ENCODE measurements at places on chromosomes 6 and 20. TPM values are rescaled to one million over a fixed set of nuclear protein-coding genes. Genes with fewer than 3 reads are reported as not detected.

RNGTT gene
- 13.8 TPM for polyA plus RNA-seq

ARMC2 gene
- 14.4 TPM for polyA plus RNA-seq

CST5 gene
- polyA plus RNA-seq, result 0.84 TPM

AIG1 gene
- polyA plus RNA-seq, result 96.3 TPM

METTL24 gene
- 11.9 TPM for polyA plus RNA-seq

RFX6 gene
- polyA plus RNA-seq, result not detected

EPHA7 gene
- polyA plus RNA-seq, result 51.7 TPM

IL20RA gene
- polyA plus RNA-seq, result 1.1 TPM

PKHD1 gene
- 18.3 TPM for polyA plus RNA-seq

DNA sequence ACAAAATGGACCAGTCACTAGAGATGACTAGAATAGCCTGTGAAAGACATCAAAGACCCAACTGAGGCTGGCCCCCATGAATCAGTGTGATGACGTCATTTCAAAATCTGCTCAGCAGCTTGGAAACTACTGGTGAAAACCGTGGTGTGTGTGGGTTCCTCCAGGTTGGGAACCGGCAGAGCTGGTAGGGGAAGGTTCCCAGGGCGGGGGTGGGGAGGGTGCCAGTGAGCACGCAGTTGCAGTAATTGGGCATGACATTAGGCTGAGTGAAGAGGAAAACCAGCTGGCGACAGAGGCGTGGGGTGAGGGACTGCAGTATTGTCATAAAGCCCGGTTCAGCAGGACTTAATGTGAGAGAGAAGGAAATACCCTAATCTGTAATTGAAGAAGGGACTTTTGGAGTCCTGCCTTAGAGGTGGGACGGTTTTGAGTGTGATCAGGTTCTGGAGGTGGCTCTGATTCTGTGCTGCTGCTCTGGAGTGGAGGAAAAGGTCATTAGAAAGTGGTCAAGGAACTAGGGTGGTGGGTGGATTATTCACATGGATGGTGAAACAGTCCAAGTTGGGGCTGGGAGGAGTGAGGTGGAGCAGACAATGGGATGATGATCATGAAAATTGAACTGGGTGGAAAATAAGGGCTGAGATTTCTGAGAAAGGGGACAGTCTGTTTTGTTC lies 52.0 kb upstream of the MTHFD1L start:
- DNase-seq, result peak; percentile 42

DNA sequence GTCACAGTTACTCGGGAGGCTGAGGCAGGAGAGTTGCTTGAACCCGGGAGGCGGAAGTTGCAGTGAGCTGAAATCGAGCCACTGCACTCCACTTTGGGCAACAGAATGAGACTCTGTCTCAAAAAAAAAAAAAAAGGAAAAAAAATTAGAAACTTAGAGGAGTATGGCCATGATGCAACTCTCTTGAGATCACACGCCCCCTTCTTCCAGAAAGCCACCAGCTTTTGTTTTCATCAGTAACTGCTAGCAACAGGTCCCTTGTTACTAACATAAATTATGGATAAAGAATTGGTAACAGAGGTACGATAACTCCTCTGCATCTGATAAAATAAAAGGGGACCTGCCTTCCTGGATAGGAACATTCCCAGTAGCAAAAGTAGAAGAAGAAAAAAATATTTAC lies 308.2 kb downstream of the CD83 start:
- no peak for DNase-seq

DNA sequence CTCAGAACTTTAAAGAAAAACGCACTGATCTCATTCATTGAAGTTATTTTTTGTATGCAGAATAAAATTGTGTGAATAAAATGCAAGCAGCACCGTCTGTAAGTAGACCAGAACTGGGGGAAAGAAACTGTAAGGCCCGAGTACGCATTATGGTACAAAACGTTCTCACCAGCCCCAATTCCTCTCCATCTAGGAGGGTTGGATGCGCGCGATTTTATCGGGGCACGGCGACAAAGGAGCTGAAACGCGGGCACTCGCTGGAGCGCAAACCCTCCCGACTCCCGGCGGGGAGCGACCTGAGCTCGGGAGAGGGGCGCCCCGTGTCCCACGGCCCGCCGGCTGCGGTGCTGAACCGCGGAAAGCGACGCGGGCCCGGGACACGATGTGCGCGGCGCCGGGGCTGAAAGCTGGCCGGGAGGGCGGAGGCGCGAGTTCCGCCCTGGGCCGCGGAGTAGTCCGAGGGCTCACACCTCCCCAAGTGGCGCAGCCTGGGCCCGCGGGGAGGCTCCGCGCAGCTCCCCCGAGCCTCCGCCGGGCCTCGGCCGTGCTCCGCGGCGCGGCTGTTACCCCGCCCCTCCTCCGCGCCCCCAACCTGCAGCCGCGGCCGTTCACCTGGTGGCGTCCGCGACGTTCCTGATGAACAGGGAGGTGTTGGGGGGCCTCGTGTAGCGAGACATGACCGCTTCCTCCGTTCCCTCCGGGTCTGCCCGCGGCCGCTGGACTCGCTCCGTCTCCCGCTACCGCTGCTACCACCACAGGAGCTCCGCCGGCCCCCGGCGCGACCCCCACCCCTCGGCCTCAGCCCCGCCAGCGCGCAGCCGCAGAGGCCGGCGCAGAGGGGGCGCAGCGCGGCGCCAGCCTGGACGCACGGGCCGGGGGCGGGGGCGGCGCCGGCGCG lies at the start of gene SRSF12:
Gene SRSF12 (minus strand): TSS at position 861 of the 898 bp plus-strand sequence. CDS start 184 bp downstream, at position 677.
- peak; percentile 61 for DNase-seq

- no peak for DNase-seq
Measured at GRCh38 chr6:7646394-7646793, 56.4 kb downstream of the SNRNP48 start.

DNA sequence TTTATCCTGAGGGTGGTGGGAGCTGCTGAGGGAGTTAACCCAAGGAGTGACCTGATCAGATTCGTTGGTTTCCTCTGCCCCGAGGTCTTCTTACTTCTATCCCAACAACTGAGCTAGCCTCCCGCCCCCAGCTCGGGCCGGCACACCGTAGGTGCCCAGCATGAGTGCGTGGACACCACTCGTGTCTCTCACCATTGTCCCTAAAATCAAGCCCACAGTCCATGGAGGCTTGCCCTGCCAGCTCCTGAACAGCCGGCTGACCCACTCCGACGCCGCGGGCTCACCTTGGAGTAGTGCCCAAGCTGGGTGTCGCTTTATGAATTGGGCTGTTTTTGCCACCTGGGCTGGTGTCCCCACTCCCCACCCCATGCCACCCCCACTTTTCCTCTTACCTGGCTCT lies 59.0 kb upstream of the CCDC167 start:
- no peak for DNase-seq

GRCh38 chr6:70282919-70283461 lies 19.9 kb downstream of the COL9A1 start:
- DNase-seq, result peak; percentile 33

DNA sequence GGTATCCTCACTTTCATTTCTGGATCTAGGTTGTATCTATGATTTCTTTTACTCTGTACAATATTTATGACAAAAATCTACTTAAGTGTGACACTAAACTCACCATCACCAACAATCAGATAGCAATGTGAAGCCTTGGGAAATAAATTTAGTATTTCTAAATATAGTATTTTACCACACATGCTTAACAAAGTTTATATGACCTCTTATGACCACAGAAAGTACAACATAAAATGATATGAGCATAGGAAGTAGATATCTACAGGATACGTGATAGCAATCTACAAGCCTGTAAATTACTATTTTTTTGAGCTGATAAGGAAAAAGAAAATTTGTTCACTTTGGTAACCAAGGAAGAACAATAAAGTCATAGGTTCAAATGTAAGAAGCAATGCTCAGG lies 910.4 kb upstream of the CITED2 start:
- DNase-seq, result no peak

- DNase-seq, result peak; percentile 79
Measured at GRCh38 chr20:19758501-19759331, 658 bp downstream of the RIN2 start.

GRCh38 chr6:92756912-92757311 lies 662.4 kb downstream of the EPHA7 start:
- DNase-seq, result no peak

DNA sequence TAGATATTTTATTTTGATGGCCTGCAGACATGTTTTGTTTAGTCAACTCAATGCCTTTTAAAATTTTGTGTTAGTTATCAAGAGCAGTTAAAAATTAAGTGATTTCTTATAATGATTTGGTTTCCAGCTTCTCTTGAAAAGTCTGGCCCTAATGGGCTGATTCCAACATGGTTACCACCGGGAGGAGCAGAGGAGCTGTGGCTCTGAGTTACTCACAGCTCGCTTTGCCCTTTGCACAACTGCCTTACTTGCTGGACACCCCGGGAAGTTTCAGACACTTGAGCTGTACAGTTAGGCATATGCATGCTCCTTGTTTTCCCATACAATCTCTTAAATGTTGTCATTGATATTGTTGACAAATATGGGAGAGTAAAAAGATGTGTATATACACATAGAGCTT lies 173.1 kb upstream of the MMS22L start:
- no peak for DNase-seq

- DNase-seq, result no peak
Measured at GRCh38 chr6:140566781-140567277, 1192.4 kb upstream of the CITED2 start.

DNA sequence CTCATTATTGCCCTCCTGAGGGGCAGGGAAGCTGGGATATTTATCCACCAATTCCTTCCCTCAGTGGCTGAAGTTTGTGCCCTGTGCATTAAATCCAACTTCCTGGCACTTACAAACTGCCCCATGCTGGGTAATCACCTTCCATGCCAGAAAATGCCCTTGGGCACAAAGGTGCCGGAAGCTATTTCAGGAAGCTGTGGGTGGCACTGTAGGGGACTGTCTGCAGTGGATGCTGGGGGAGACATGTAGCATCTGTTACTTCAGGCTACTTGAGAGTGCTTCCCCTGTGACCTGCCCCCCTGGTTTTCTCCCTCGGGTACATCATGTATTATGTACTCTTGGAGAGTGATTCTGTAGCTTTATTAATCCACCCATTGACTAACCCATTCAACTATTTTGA lies 24.7 kb upstream of the RALGAPA2 start:
- DNase-seq, result no peak

DNA sequence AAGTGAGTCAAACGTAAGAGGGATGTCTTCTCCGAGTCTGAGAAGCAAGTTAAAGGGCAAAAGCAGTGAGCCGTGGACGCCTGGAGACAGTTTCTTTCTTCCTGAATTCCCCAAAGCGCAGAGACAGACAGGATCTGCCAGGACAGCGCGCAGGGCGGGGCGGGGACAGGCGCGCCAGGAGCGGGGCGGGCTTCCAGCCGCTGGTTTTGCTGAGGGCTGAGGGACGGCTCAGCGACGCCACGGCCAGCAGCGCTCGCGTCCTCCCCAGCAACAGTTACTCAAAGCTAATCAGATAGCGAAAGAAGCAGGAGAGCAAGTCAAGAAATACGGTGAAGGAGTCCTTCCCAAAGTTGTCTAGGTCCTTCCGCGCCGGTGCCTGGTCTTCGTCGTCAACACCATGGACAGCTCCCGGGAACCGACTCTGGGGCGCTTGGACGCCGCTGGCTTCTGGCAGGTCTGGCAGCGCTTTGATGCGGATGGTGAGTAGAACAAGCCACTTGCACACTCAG lies at the start of gene SCGN:
Gene SCGN (plus strand): TSS at position 209 of the 509 bp plus-strand sequence. CDS start 189 bp downstream, at position 398.
- DNase-seq, result peak; percentile 81

- no peak for DNase-seq
Measured at GRCh38 chr6:4567141-4567540, 209.1 kb upstream of the CDYL start.

DNA sequence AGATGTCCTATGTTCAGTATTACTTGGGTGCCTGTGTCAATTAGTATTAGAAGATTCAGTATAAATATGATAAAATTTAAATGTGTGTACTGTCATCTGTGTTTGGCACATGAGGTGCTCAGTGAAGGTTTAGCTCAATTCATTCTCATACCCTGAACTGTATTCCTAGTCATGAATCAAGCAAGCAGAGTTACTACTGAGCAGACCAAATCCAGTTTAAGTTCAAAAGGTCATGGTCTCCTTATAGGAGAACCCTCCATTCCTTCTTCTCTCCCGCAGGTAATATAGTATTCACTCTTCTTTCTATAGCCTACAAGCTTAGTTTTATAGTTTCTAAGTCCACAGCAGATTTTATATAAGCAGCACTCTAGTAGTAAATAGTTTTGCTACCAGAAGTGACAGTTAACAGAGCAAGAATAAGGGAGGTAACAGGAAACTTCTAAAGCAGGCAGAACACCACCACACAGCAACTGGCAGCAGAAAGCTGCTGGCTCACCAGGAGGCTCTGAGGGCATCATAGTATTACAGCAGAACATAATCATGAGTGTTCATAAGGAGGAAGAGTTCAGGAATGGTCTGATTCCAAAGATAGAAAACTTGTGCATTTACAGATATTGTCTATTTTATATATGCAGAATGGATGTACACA lies 133.2 kb downstream of the SLC16A10 start:
- no peak for DNase-seq

- no peak for DNase-seq
Measured at GRCh38 chr6:139547122-139547776, 172.8 kb upstream of the CITED2 start.

GRCh38 chr6:45746046-45746445 lies 269.6 kb downstream of the CLIC5 start:
- no peak for DNase-seq

DNA sequence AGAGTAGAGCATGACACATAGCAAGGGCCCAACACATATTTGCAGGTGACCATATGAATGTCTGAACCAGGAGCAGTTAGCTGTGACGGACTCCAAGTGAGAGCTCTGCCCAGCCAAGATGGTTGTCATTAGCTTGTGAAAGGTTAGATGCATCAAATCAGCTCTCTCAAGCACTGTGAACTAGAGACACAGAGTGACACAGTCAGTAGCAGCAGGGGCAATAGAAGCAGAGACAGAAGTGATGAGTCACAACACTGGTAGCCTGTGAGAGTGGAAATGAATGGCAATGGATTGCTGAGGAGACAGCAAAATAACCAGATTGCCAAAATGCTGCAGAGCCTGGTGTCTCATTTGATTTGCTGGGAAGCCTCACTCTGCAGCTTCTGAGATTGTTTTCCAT lies 558.9 kb downstream of the PKHD1 start:
- DNase-seq, result no peak

All from renal pelvis (tissue), 12 donors.